Stimulated activated naive CD8-positive, alpha-beta T cell treated with anti-CD3 and anti-CD28 coated beads, Interleukin-15, Interleukin-2, amounts not matched to agents 100 U/mL and 50 U/mL, for 24 hours (primary cell): ENCODE measurements at places on chromosomes 16 and 17.

DNA sequence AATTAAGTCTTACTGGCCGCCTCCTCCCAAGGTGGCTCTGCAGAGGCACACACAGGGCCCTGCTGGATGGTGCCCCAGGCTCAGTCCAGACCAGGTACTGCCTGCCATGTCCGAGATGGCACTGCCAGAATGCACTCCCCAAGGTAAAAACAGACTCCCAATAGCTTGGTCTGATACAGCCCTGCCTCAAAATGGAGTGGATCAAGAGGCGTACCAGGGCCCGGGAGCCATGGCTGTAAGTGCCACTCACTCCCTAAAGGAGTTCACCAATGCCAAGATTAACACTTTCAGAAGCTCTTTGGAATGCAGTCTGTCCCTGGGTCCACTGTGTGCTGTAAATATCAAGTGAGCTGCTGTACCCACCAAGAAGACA, 576 bp upstream of the MYO18A start:
- DNase-seq = no peak

DNA sequence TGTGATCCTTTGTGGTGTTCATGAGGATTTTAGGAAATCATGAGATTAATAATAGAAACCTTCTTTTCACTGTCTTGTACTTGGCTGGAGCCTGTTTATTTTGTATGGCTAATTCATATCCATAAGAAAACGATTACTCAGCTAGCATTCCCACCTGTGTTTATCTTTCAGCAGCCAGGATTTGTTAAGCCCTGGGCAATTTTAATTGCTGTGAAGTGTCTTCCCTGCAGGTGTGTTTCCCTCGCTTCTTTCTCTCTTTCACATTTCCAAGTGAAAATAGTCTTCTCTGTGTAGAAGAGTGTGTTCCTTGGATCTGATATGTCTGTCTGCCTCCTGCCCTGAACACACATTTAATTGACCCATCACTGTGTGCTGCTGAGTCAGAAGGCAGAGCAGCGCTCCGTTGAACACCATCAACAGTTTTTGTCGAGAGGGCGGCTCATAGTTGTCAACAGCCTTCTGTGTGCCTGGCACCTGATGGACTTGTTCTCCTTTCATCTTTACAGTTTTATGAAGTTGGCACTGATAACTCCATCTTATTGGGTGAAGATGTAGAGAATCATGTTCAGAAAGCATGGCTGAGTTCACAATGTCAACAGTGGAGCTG, 83.2 kb downstream of the SPECC1 start:
- no peak for DNase-seq

GRCh38 chr17:17836818-17837379, at the start of gene SREBF1:
Gene SREBF1, minus strand, starts transcription at chr17:17836986. Its CDS starts 169 bp downstream, at chr17:17836817.
- DNase-seq = peak; percentile 85

DNA sequence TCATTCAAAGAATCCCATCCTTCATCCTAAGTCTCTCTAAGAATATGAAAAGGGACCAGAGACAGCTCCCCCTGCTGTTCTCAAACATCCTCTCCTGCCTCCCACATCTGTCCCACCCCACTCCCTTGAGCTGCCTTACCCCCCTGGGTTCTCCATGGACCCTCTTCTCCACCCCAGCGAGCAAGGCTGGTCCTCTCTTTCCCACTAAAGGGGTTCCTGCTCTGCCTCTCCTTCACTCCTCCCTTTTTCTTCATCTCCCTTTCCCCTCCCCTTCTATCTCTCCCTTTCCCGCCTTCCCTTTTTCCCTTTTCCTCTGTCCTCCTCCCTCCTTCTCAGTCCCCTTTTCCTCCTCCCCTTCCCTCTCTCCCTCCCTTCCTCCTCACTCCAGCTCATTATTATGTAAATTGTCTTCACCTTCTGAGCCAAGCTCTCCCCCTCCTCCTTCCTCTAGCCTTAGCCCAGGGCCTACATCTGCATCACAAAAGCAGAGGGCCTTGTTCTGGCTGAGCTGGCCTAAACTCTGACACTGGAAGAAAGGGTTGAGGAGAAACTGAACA, 90.0 kb downstream of the GNAO1 start:
- DNase-seq = no peak

- no peak for DNase-seq
These were observed 33.1 kb downstream of the ZNF423 start for GRCh38 chr16:49822649-49823370.

- DNase-seq = no peak
These were observed 478.4 kb upstream of the GOT2 start for GRCh38 chr16:59212492-59213024.

GRCh38 chr17:19650826-19651225, 2.3 kb downstream of the ALDH3A2 start:
- DNase-seq = no peak

GRCh38 chr17:77308861-77309726, 168.3 kb downstream of the SEC14L1 start:
- DNase-seq = no peak

DNA sequence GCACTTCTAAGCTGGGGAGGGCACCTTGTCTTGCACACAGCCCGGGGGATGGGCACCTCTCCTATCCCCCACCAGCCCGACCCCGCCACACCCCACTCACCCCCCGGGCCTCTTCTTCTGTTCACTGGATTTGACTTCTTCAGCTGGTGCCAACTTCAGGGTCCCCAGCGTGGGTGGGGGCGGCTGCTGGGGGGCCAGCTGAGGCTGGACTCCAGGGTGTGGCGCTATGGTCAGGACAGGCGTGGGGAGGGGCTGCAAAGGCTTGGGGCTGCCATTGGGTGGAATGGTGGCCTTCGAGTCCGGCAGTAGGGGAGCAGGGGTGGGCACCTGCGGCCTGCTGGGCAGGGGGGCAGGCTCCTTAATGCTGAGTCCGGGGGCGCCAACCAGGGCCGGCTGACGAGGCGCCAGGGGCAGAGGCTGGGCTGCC, 6.1 kb downstream of the MNT start:
- DNase-seq = no peak

- no peak for DNase-seq
These were observed 8.2 kb downstream of the CAPN15 start for GRCh38 chr16:535446-536405.

- no peak for DNase-seq
These were observed 22.9 kb downstream of the PRCD start for GRCh38 chr17:76562734-76563148.

DNA sequence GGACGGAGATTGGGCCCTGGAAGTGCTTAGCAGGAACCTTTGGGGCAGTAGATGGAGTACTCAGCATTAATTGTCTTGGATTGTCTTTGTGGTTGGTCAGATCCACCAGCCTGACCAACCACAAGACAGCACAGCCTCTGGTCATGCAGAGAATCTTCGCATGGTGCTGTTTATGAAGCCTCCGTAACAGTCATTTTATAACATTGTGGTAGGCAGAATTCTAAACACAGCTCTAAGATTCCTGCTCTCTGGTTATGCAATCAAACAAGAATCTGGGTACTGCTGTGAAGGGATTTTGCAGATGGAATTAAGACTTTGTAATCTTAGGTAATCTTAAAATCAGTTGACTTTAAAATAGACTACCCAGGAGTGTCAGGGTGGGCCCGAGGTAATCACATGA, 312.2 kb upstream of the GOT2 start:
- no peak for DNase-seq

- DNase-seq = peak; percentile 59
These were observed 37.7 kb downstream of the RNF135 start for GRCh38 chr17:31008374-31009041.

GRCh38 chr17:31564883-31565301, 173.4 kb downstream of the RAB11FIP4 start:
- DNase-seq = no peak
